ENCODE measurements at places on chromosomes 2 and 18.

- DNase-seq = no peak
Observed at GRCh38 chr2:66430505-66431273, 4.2 kb upstream of the MEIS1 start.

- no peak for DNase-seq
Observed at GRCh38 chr2:102707796-102708695, 53.8 kb upstream of the TMEM182 start.

- DNase-seq = no peak
Observed at GRCh38 chr2:222703886-222704285, 32.4 kb downstream of the MOGAT1 start.

- no peak for DNase-seq
Observed at GRCh38 chr2:193377789-193378188, 1183.1 kb upstream of the TMEFF2 start.

- no peak for DNase-seq
Observed at GRCh38 chr2:178304333-178304732, 110.0 kb downstream of the OSBPL6 start.

DNA sequence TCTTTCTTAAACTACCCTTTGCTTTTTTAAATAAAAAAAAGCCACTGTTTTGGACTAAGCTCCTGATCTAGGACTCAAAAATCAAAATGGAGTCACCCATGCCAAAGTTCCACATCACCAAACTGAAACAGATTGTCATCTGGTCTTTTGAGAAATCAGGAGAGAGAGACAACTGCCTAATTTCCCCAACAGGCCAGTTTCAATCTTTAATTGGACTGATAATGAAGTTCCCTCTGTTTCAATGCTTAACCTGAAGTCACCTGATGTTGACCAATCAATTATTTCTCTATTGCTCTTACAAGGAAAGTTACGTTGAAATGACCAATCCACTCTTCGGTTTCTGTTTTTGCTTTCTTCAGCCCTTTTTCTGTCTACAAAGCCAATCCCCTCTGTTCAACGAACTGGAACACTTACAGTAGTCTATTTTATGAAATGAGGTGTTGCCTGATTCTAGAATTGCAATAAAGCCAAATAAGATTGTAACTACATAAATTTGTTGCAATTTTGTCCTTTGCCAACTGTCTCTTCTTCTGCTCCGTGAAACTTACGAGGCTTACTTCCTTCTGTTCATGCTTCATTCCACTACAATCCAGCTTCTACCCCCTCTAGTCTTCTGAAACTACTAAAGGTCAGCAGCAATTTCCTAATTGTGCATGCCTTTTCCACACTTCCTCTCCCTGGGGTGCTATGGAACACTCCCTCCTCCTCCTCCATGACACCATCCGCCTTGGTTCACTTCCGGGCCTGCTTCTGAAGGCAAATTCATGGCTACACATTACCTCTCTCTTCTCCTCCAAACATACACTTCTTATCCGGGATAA lies 95.2 kb upstream of the CD302 start:
- no peak for DNase-seq

DNA sequence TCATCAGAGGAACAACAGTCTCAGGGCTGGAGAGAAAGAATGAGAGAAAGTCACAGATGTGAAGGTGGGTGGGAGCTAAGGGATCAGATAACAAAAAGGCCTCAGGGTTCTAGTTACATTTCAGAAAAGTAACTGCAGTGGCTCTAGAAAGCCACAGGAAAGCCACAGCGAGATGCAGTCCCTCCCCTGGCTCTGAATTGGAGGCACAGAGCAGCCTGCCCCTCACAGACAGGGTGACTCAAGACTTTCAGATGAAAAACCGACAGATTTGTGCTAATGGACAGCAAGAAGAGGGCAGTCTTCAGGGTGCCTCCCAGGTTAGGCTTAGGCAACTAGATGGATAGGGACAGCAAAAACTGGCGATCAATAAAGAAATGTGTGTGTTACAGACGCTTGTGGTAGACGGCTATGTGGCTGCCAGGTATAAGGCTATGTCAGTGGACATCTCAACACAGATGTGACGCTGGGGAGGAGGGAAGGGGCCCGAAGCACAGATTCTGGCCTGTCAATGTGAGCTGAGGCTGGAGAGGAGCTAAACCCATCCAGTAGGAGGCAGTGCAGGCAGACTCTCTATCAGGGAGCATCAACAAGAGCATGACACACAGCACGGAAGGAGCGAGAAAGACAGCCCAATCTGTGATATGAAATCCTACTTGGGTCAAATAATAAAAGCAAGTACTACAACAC lies 26.2 kb downstream of the UNC50 start:
- DNase-seq = no peak

GRCh38 chr2:206423147-206423546 lies 20.2 kb upstream of the ADAM23 start:
- no peak for DNase-seq

DNA sequence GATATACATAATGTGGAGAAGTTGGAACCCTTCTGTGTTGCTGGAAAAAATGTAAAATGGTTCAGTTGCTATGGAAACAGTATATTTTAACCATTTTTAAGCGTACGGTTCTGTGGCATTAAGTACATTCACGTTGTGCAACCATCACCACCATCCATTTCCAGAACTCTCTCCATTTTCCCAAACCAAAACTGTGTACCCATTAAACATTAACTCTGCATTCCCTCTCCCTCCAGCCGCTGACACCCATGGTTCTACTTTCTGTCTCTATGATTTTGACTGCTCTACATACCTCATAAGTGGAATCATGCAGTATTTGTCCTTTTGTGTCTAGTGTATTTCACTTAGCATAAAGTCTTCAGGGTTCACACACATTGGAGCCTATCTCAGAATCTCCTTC lies 67.3 kb downstream of the LDLRAD4 start:
- no peak for DNase-seq

DNA sequence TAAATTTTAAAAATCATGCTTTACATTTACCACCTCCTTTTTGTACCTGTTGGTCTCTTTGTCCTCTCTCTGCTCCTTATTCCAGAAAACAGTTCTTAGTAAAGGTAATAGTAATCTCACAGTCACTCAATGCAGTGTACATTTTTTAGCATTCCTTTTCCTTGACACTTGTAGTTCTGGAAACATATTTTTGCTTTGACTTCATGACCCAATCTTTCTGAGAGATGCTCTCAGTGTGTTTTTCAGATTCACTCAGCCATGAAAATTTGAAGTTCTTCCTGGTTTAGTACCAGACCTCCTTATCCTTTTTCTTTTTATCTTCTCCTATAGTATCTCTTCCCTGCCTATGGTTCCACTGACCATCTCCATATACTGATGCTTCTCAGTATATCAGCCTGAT lies 747.5 kb upstream of the ZEB2 start:
- DNase-seq = no peak

DNA sequence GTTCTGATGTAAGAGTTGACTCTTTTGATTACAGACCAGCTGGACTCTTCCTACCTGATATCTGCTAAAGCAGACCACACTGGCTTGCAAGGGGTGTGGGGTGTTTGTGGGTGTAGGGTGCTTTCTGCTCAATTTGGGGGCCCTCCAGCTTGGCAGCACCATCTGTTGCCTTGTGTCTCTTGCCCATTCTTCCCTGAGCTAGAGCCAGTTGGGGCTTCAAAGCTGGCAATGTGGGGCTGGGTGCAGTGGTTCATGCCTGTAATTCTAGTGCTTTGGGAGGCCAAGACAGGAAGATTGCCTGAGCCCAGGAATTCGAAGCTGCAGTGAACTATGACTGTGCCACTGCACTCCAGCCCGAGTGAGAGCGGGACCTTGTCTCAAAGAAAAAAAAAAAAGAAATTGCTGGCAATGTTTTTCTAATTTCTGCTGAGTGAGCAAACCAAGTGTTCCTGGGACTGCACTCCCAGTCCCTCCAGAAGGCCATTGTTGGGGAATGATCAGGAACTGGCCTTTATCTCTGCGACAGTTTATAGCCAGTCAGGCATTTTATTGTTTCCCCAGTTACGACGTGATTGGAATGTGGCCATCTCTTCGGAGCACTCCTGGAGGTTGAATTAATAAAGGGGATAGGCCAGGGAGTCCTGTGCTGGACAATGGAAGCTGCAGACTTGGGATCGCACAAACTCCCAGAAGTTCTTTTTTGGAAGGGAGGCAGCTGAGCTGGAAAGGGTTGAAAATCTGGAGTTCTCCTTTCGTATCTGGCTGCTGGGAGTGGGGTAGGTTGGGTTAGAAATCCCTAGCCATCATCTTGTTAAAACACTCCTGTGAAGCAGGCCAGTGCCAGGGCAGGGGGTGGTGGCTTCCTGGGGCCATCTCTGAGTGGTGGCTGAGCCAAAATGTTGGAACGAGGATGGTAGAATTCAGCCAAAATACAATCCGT lies 57.2 kb downstream of the LIPG start:
- peak; percentile 53 for DNase-seq

- DNase-seq = no peak
Observed at GRCh38 chr2:24200799-24201198, 25.9 kb downstream of the FAM228A start.

- DNase-seq = no peak
Observed at GRCh38 chr2:169585673-169586072, 1.5 kb downstream of the PPIG start.

- peak; percentile 91 for DNase-seq
Observed at GRCh38 chr18:12460874-12461273, 53.1 kb downstream of the PRELID3A start.

DNA sequence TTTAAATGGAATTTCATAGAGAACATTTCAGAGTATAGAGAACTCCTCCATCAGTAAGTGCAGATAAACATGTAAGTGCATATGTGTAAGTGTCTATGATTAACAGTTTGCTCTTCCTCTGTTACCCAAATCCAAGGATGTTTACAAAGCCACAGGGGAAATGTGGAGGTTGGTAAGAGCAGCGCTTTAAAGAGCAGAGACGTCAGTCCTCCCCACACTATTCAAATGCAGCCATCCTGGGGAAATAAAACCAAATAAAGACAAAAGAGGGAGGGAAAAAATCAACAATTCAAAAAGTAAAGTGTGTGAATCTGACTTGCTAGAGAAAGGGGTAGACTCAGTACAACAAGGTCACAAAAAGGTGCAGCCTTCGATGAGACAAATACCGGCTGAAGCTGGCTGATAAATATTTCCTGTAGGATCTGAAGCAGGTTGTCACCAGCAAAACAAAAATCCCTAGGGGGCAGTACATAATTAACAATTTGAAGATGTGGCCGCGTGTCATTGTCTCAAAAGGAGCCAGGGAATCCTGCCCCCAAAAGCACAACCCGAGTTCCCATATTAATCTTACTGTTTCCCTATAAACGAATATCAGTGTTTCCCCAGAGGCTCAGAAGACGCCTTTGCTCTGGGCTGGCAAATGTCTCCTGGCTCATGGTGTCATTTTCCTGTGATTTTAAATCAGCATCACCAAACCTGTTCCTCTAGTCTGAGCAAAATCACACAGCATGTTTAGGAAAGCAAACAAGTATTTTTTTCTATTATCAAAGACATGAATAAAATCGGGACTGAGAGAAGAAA lies 216.5 kb downstream of the CDCA7 start:
- DNase-seq = peak; percentile 23

GRCh38 chr18:48777744-48778116 lies 173.0 kb downstream of the SMAD7 start:
- peak; percentile 61 for DNase-seq

GRCh38 chr2:64952096-64952495 lies 37.1 kb upstream of the SLC1A4 start:
- DNase-seq = no peak

GRCh38 chr2:62660087-62660486 lies 45.4 kb upstream of the EHBP1 start:
- DNase-seq = no peak

DNA sequence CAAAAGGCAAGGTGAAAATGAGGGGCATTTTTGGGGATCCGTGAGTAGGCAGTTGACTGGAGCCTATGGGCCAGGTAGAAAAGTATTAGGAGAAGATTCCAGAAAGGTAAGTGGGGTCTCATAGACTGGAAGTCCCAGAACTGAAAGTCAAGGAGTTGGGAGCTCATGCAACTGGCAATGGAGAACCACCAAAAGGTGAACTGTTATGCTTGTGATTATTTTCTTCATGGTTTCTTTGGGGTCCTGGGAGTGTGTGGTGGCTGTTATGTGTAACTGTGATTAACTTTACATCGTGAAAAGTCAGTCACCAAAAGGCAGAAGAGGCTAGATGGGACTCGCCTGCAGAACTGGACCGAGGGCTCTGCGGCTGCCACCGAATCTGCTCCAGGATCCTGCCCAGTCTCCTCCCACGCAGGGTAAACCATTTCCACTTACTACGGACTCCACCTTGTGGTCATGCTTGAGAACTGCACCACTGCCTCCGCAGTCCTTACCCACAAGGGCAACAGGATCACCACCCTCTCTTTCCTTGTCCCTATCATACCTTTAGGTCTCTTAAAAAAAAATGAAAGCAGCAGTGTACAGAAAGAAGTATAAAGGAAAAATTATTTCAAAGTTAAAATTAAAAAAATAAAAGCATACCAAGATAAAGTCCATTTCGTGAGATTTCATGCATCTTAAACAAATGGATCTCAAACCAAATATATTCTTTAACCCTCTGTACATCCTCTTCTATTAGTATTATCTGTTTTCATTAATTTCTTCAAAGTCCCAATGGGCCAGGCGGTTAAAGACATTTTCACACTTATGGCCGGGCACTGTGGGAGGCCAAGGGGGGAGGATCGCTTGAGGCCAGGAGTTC lies 15.6 kb upstream of the CEP68 start:
- peak; percentile 71 for DNase-seq

- DNase-seq = peak; percentile 29
Observed at GRCh38 chr2:21317131-21317530, 193.4 kb downstream of the TDRD15 start.

GRCh38 chr2:141942006-141942789 lies 188.6 kb downstream of the LRP1B start:
- no peak for DNase-seq

DNA sequence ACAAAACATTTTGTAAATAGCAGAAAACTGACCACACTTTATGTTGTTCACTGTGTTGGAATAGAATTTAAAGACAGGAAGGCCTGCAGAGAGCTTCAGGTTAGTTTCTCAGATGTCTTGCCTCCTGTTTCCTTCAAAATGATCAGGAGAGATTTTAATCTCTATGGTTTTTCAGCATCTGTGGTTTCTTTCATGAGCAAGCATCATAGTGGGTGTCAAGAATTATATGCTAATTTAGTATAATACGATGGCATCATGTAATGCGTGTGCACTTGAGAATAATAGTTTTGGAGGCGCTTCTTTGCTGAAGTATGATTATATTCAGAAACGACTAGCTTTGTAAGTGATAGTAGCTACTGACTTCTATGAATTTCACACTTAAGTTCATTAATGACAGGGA lies 149.9 kb downstream of the PLCL1 start:
- no peak for DNase-seq

Measured in large intestine (tissue), 12 donors.